ENCODE measurements at places on chromosomes 1 and 21. TPM values are rescaled to one million over a fixed set of nuclear protein-coding genes. Genes with fewer than 3 reads are reported as not detected.

LRRC39 gene
- total RNA-seq: 1.2 TPM

PGBD5 gene
- 0.04 TPM for total RNA-seq

SGIP1 gene
- 4.0 TPM for total RNA-seq

ABCG1 gene
- total RNA-seq: 80.2 TPM

AGO3 gene
- total RNA-seq: 11.5 TPM

KIF21B gene
- total RNA-seq: 0.38 TPM

RGS18 gene
- total RNA-seq: 1.0 TPM

PLCH2 gene
- total RNA-seq: 134 TPM

HAO2 gene
- 1.8 TPM for total RNA-seq

TRIM58 gene
- total RNA-seq: 3.7 TPM

MMEL1 gene
- 1.8 TPM for total RNA-seq

FAM131C gene
- 1.1 TPM for total RNA-seq

FCRL2 gene
- not detected for total RNA-seq

DNAI4 gene
- total RNA-seq: 3.4 TPM

ERO1B gene
- 3.3 TPM for total RNA-seq

ROR1 gene
- total RNA-seq: 23.6 TPM

RGS7 gene
- not detected for total RNA-seq

CD48 gene
- 4.3 TPM for total RNA-seq

PTGS2 gene
- total RNA-seq: 3.1 TPM

GRIK1 gene
- total RNA-seq: 0.76 TPM

RHOC gene
- 133 TPM for total RNA-seq

RNF223 gene
- 19.5 TPM for total RNA-seq

TDRD10 gene
- total RNA-seq: 0.57 TPM

HSD3B1 gene
- total RNA-seq: 0.30 TPM

SIPA1L2 gene
- total RNA-seq: 12.8 TPM

OR2G6 gene
- total RNA-seq: not detected

TRIM17 gene
- 1.5 TPM for total RNA-seq

MROH7 gene
- total RNA-seq: 2.0 TPM

LORICRIN gene
- 731 TPM for total RNA-seq

DISP1 gene
- total RNA-seq: 5.8 TPM

PFKFB2 gene
- total RNA-seq: 17.8 TPM

C2CD4D gene
- total RNA-seq: 2.2 TPM

TP73 gene
- total RNA-seq: 15.6 TPM

ZNF695 gene
- not detected for total RNA-seq

RRP1B gene
- total RNA-seq: 18.6 TPM

BARHL2 gene
- total RNA-seq: not detected

CBR1 gene
- total RNA-seq: 945 TPM

KLHL21 gene
- 147 TPM for total RNA-seq

AMY1A gene
- not detected for total RNA-seq
